SJCRH30 (cell line): ENCODE measurements at places on chromosomes 2 and 18. TPM values are rescaled to one million over a fixed set of nuclear protein-coding genes. Genes with fewer than 3 reads are reported as not detected.

- DNase-seq = no peak
- no peak overlapping the region for H3K4me3 ChIP-seq
- 0 out of 2 replicates have a peak, but pooled peaks cover 2% of the 10 kb centered on the region for H3K4me1 ChIP-seq
- no peaks in the 10 kb centered on the region for H3K27me3 ChIP-seq
Measured at GRCh38 chr2:135701442-135701841, 40.2 kb upstream of the UBXN4 start.

The SERPINB4 gene
- not detected in 2 replicates for total RNA-seq

The MAPRE3 gene
- total RNA-seq = 0.51 and 0.57 TPM in 2 replicates

DNA sequence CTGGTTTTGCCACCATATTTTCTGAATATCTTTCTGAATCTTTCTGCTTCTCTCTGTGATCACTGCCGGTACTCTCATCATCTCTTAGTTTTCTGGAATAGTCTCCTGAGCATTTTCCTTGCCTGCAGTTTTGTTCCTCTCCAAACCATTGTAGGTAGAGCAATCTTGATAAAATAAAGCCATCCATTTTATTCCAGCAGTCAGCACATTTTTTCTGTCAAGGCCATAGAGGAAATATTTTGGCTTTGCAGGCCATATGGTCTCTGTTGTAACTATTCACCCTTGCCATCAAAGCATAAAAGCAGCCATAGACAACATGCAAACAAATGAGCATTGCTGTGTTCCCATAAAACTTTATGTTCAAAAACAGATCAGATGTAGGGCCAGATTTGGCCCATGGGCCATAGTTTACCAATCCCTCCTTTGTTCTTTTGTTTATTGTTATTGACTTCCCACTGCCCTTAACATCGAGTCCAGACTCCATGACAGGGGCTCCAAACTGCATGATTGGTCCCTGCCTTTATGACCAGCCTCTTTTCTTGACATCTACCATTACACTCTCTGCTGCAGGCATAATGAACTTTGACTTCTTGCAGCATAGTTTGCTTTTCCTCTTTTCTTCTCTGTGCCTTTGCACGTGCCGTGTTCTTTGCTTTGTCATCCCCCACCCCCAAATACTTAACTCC, 29.8 kb downstream of the TMEM87B start:
- H3K36me3 ChIP-seq = peaks cover 21% of the 10 kb centered on the region
- no peak overlapping the region for H3K4me3 ChIP-seq
- no peak overlapping the region for H3K27ac ChIP-seq
- no peaks in the 10 kb centered on the region for H3K27me3 ChIP-seq
- no peak for DNase-seq

GRCh38 chr2:10362096-10362897, 59.6 kb downstream of the HPCAL1 start:
- H3K4me1 ChIP-seq = peaks cover 22% of the 10 kb centered on the region
- H3K36me3 ChIP-seq = no peaks in the 10 kb centered on the region; the same call in 1 of the 2 replicates
- H3K27me3 ChIP-seq = no peaks in the 10 kb centered on the region
- no peak overlapping the region for H3K4me3 ChIP-seq

DNA sequence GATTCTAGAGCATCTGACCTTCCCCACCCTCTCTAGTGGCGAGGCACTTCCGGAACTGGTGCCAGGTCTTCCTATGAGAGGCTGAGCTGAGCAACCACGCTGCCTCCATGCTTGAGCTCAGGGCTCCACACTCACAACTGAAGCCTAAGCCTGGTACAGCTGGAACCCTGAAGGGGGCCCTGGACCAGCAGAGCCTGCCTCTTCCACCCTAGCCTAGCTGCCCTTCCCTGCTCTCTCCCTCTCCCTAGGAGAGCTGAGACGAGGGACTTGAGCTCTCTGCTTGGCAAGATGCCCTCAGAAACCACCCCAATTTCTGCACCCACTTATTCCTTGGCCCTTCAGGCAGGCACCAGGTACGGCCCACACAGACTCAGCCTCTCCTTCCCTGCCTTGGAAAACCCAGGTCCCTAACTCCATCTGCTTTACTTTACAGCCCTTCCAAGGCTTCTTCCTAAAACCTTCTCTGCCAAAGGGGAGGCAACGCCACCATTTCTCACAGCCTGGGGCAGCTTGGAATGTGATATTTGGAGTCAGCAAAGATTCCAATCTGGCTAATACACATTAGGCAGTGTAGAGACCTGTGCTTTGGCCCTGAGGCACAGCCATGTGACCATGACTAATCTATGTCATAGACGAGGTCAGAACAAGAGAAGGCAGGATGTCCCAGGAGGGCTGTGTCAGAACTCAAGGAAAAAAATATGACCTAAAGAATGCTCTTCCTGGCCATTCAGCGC, 18.8 kb downstream of the COX7A2L start:
- peak overlapping the region; percentile 22 for H3K4me3 ChIP-seq
- no peaks in the 10 kb centered on the region for H3K27me3 ChIP-seq
- H3K4me1 ChIP-seq = peaks cover 44% of the 10 kb centered on the region
- DNase-seq = peak; percentile 98
- H3K27ac ChIP-seq = peak overlapping the region; percentile 96

GRCh38 chr2:72036595-72036994, 111.1 kb downstream of the CYP26B1 start:
- DNase-seq = no peak
- no peaks in the 10 kb centered on the region for H3K4me1 ChIP-seq
- no peaks in the 10 kb centered on the region for H3K36me3 ChIP-seq
- no peak overlapping the region for H3K4me3 ChIP-seq

The AMER3 gene
- not detected in 2 replicates for total RNA-seq

DNA sequence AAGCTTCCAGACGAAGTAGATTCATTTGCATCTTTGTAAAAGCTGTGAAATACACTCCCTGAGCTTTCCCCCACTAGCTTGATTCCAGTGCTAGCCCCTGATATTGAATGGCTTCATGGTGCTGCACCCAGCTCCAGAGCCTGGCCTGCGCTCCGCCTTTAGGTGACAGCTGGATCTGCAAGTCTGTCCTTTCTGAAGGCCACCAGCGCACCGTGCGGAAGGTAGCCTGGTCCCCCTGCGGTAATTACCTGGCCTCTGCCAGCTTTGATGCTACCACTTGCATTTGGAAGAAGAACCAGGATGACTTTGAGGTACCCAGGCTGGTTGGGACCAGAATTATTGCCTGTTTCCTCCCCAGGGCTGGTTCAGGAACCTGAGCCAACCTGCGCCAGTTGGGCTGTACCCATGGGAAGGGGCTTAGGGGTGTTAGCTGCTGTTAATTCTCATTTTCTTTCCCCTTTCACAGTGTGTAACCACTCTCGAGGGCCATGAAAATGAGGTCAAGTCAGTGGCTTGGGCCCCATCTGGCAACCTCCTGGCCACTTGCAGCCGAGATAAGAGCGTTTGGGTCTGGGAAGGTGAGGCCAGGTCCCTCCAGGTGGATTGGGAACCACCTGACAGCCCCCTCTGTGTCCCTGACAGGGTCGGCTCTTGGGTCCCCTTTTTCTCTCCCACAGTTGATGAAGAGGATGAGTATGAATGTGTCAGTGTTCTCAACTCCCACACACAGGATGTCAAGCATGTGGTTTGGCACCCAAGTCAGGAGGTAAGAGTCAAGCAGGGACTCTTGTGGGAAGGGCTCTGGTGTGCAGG, 1.3 kb downstream of the CIAO1 start:
- DNase-seq = peak; percentile 57
- H3K27ac ChIP-seq = no peak overlapping the region
- H3K27me3 ChIP-seq = no peaks in the 10 kb centered on the region
- 0 out of 2 replicates have a peak, but pooled peaks cover 4% of the 10 kb centered on the region for H3K4me1 ChIP-seq
- no peak overlapping the region; the same call in 1 of the 2 replicates for H3K4me3 ChIP-seq
- H3K36me3 ChIP-seq = peaks cover 29% of the 10 kb centered on the region

DNA sequence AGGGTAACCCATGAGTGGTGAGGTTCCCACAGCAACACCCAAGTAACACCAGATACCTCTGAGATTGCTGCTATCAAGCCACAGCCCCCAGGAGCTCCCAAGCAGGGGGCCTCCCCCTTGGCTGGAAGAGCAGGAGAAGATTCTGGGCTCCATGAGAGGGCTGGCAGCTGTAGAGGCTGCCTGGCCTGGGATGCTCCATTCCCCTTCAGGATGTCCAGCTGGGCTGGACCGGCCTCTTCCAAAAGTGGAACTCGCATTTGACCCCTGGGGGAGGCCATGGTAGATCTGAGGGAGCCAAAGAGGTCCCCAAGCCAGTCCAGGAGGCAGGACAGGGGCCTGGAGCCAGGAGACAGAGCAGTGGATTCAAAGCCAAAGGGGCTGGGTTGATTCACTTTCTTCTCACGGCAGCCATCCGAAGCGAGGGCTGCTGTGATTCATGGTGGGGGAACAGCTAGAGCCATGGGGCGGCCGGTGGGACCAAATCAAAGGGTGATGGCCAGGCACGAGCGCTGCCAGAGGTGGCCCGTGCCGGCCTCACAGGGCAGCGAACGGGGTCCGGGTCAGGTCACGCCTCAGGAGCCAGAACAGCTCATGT, 95.3 kb upstream of the ID2 start:
- H3K36me3 ChIP-seq = no peaks in the 10 kb centered on the region
- no peak for DNase-seq
- H3K27me3 ChIP-seq = no peaks in the 10 kb centered on the region
- no peak overlapping the region for H3K4me3 ChIP-seq
- H3K4me1 ChIP-seq = no peaks in the 10 kb centered on the region

DNA sequence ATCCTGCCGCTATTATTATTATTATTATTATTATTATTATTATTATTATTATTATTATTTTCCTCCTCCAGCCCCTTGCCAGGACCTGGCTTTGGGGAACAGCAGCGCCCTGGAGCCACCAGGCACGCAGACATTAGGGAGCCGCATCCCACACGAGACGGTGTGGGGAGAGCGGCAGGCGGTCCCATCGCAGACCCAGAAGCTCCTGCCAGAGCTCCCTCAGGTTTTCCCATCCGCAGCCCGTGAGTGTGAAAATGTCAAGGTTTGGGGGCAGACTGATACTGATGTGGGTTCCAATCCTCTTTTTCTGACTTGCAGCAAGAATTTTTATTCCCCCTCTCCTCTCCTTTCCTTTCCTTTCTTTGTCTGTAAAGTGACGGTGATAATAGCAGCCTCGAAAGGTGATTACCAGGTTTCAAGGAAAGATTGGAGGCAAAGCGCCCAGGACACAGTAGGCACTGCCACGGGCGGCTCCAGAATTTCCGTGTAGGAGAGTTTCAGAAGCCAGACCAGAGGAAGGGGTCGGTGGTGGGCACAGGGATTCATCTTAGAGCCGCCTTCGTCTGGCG, 816 bp downstream of the SCTR start:
- no peak overlapping the region for H3K27ac ChIP-seq
- no peaks in the 10 kb centered on the region for H3K27me3 ChIP-seq
- no peak for DNase-seq

DNA sequence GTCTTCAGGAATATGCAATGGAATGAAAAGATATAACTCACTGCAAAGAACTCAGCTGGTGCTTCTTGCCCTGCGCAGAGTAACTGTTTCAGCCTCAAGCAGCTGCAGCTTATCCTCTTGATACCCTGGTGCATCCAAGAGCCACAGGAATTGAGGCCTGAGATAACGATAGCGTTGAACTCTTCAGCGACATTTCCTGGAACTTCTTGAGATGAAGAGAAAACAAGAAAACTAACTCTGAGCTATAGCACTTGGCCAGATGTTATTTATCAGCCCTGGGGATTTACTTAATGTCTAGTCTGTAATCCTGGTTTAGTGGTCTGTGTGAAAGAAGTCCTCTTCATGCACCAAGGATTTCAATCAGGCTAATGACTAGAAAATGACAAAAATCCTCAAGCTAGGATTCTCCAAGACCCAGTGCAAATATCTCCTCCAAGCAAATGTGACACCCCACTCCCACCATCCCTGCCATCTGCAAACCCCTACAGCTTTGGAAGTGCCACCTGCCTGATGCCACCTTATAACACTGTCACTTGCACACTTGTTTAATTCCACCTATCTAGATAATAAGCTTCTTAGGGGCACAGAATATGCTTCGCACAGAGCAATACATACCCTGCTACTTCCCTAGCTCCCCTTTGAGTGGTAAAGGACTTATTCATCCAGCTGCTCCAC, 40.6 kb downstream of the EHD3 start:
- H3K4me3 ChIP-seq = no peak overlapping the region
- DNase-seq = no peak
- H3K4me1 ChIP-seq = no peaks in the 10 kb centered on the region
- no peak overlapping the region for H3K27ac ChIP-seq

The PAX8 gene
- total RNA-seq = 0.99 and 1.3 TPM in 2 replicates
